ENCODE measurements at places on chromosomes 7 and 10. TPM values are rescaled to one million over a fixed set of nuclear protein-coding genes. Genes with fewer than 3 reads are reported as not detected.

- no peak for DNase-seq
Measured at GRCh38 chr10:74855439-74855838, 29.0 kb downstream of the KAT6B start.

- no peak for DNase-seq
Measured at GRCh38 chr10:133326745-133327650, 9.7 kb downstream of the CALY start.

DNA sequence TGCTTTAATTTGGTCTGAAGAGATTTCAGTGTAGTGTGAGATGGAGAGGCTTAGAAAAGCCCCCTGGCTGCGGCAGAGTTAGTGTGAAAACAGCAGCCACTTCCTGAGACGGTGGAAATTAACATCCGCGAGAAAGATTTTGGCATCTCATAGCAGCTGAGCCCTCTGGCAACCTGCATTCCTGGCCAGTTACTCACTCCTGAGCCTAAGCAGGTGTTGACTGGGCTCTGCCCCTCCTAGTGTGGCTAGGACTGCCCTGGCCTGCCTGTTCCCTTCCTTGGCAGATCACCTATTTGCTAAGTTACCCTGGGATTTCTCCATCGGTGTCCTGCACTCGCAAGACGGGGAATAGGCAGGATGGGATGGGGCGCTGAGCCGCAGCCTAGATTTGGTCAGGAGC is 57.6 kb upstream of the LMTK2 start:
- DNase-seq = no peak

DNA sequence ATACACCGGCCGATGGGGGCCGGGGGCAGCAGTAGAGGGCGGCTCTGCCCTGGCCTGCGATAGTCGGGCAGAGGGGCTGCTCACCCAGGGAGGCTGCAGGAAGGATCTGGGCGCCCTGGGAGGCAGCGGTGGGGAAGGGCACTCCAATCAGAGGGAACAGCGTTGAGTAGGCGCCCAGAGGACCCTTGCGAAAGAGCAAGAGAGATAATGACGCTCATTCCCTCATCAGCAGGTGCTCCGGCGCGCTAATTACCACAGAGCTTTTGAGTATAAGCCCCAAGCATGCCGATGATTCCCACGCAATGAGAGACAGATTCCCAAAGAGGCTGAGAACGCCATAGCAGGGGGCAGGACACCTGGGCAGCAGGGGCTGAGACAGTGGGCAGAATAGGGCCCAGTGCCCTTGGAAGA is 215.3 kb downstream of the MAD1L1 start:
- no peak for DNase-seq

DNA sequence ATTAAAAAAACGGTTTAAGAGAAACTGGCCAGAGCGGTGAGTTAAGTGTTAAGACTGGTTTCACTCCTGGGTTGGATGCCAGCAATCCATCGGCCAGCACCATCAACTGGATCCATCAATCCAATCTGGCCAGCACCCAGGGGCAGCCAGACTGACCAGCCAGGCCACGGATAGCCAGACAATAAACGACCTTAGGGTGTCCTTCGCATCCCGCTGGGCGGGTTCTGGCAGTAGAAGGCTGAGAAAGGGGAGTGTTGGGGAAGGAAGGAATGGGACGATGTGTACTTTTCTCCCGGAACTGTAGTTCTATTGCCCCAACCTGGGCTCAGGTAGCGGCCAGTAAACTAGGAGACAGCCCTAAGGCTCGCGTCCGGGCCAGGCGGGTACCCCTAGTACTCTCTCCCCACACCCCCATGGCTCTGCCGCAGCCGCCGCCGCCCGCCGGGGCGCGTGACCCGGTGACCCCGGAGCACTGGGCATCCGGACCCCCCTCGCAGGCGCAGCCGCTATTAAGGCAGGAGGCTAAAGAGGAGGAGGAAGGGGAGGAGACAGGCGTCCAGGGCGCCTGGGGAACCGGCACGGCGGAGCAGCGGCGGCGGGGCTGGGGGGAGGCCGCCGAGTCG is at the start of gene CASD1:
CASD1 (plus strand) TSS at position 546 of the 623 bp plus-strand sequence. CDS start 276 bp downstream, outside the sequence.
- no peak for DNase-seq

DNA sequence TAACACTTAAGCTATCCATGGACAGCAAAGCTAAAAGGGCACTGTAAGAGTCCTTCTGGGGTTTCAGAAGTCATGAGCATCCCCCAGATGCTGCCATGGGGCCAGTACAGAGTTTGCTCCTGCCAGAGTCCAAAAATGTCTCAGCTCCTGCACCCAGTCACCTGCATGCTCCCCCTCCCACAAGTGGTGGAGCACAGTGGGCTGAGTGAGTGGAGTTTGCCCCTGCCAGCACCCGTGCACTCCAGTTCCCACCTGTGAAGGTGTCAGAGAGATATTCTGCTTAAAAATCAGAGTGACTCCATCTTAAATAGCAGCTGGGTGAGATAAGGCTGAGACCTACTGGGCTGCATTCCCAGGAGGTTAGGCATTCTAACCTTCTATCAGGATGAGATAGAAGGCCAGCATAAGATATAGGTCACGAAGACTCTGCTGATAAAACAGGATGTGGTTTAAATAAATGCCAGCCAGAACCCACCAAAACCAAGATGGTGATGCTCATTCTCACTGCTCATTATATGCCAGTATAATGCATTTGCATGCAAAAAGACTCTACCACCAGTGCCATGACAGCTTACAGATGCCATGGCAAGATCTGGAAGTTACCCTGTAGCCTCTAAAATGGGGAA is 140.1 kb upstream of the ZNF92 start:
- no peak for DNase-seq

DNA sequence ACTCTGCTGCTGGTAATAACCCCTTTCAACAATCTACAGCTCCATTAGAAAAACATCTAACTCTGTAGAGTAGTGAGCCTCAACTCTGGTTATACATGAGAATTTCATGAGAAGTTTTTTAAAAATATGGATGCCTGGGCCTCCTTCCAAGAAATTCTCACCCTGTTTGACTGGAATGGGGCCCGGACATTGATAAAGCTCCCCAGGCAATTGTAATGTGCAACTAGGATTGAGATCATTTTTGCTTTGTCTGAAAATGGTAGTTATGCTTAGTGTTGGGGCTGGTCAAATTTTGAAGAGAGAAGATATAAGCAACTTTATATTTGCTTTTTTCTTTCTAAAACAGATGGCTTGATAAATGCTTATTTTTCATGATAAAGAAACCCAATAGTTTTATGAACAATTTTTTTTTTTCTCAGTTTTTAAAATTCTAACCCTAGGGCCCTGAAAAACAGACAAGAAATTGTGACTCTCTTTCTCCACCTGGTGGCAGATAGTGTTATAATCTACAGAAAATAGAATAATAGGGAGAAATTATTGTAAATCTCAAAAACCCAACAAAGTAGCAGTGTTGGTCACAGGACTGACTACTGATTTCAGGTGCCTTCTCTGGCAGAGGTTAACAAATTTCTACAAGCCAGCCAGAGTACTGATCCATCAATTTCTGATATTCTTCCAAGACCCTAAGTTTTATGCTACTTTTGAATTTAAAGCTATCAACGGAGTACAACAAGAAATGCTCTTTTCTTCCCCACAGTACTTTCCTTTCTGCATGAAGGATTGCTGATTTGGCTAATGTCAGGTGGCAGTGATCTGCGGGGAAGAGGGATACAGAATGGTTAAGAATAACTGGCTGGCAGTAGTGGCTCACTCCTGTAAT is 174.8 kb downstream of the DKK1 start:
- DNase-seq = no peak

DNA sequence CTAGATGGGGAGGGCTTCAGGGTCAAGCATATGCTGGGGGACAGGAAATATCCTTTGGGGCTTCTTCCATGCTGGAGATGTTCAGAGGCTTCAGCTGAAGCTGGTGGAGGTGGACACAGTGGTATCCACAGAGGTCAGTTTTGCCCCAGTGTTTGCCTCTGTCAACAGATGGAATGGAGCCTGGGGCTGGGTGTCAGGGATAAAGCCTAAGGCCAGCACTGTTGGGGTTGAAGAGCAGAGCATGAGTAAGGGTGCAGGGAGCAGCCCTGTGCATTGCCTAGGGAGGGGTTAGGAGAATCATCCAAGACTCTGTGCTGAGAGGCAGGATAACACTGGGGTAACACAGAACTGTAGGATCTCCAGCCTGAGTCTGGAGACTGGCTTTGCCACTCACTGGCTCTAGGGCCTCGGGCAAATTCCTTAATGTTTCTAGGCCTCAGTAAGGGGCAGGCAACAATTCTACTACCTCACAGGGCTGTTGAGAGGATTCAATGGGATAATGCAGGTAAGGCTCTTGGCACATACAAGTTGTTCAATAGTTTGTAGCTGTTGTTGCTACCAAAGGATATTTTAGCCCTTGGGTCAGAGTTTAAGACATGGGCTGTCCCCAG is 21.8 kb upstream of the MYL7 start:
- DNase-seq = no peak

DNA sequence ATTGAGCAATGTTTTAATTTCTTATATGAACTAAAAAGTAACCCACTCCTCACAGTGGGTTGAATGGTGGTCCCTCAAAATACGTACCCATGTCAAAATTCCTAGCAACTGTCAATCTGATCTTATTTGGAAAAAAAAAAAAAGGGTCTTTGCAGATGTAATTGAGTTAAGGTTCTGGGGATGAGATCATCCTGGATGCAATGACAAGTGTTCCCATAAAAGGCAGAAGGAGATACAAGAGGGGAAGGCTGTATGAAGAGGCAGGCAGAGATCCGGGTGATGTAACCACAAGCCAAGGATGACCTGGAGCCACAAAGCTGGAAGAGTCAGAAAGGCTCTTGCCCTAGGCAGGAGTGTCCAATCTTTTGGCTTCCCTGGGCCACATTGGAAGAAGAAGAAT is 516.3 kb upstream of the MKI67 start:
- DNase-seq = no peak

DNA sequence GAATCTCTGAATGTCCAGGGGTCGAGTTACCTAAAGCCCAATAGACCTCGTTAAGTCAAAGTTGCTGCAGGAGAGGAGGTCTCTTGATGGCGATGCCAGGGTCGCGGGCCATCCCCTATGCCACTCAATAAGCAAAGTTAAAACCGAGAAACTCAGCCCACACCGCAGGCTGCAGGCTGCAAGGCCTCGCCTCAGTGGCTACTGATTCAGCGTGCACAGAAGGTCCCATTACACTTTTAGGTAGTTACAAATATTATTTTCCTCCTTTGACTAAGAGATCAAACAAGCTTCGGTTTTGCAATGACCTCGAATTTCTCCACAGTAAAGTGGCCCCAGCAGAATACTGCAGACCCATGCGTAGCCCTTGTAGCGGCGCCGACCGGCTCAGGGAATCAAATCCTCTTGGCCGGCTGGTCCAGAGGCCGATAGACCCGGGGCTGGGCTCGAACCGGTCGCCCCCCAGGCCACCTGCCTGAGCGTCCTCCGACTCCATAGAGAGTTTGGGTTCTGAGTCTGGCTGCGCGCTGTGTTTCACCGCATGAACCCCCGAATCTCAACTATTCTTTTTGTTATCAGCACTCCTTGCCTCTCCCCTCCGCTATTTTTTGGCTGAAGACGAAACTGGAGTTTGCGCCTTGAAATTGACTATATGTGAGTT is 2.3 kb downstream of the C1QL3 start:
- DNase-seq = no peak

Gene TEX47
- total RNA-seq = not detected

Gene MYH16
- 0.13 TPM for total RNA-seq

Gene LIPM
- total RNA-seq = not detected

Gene MRC1
- 0.19 TPM for total RNA-seq

Gene NCF1
- 146 TPM for total RNA-seq

All from GM12878 (cell line).